ENCODE measurements at places on chromosomes 6 and 20.

GRCh38 chr6:118319894-118320649 is 228.0 kb upstream of the PLN start:
- DNase-seq = no peak

- DNase-seq = no peak
These were observed 102.8 kb downstream of the DACT2 start for GRCh38 chr6:168216751-168217191.

DNA sequence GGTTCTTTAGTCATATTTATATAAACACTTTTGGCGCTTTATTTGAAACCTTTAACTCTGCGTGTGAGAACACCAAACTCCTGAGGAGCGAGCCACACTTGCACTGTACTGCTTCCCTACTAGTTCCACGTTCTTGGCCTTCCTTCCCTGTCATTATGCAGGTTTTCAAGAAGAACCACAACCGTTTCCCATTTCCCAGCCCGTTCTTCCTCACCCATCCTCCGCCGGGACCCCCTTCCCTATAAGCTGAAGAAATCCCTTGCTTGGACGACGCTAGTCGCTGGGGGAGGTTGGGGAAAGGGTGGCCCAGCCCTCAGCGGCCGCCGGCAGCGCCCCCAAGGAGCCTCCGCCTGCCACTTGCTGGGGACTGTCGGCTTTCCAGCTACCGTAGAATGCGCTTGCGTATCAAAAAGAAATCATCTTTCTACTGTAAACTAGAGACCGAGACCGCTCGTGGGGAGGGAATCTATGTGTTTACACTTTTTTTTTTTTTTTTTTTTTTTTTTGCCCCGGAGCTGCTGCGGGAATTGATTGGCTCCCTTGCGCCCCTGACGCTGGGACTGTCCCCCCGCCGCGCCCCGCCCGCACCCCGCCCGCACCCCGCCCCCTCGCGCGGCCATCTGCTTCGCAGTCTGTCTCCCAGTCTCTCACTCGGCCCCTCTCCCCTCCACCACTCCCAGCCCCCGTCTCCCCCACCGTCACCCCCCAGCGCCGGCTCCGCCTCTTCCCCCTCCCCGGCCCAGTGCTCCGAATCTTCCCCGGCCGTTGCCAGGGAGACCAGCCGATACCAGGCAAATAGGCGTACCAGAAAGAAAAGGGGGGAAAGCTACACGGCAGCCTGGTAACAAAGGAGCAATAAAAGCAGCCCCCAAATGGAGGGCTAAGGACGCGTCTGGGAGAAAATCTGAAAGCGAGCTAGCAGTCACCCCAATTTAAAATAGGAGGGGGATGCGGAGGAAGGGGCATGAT is 2.3 kb upstream of the MARCKS start:
- DNase-seq = no peak

GRCh38 chr6:40563111-40563510 is 24.1 kb downstream of the LRFN2 start:
- DNase-seq = no peak

DNA sequence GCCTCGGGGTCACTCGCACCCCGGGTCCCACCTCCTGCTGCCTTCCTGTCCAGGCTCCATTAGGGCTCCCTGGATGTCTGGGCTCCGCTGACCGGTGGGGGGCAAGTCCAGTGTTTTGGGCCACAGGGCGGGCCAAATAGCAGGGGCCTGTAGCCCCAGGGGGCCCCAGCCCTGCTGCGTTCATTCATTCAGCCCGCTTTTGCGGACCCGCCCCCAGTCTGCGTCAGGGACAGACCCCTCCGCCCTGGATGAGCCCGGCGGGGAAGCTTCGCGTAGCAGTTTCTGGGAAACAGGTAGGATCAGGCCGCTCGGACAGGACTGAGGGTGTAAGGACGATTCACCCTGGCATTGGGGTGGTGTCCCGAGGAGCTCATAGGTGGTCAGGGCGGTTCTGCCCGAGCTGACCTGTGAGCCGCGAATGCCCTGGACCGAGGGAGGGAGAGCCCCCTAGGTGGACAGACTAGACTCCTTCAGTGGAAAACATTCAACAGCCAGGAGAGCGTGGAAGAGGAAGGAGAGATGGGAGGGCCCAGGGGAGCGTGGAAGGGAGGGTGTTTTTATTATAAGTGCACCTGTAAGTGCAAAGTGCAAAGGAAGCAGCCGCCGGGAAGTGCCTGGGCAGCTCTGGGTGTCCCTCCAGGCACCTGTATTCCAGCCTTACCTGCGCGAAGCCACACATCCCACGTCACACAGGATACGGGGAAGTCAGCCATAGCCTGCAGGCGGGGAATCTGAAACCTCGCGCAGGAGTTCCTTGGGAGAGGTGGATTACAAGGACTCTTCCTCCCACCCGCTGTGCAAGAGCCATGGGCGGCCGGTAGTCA is 662 bp downstream of the ENTPD6 start:
- no peak for DNase-seq

DNA sequence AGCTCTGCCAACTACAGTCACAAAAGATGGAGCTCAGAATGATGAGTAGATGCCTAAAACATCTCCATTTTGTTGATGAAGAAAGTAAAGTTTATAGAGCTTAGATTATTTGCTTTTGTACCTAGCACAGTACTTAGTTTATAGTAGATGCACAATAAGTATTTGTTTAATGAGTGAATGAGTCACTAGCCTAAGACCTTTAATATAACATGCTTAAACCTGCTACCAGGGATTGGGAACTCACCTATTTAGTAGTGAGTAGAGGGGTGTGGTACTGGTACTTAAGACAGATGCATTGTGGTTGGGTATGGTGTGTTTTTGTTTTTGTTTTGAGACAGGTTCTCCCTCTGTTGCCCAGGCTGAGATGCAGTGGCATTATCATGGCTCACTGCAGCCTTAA is 35.8 kb downstream of the TRIM38 start:
- DNase-seq = no peak

GRCh38 chr6:75145976-75146375 is 59.9 kb downstream of the COL12A1 start:
- no peak for DNase-seq

DNA sequence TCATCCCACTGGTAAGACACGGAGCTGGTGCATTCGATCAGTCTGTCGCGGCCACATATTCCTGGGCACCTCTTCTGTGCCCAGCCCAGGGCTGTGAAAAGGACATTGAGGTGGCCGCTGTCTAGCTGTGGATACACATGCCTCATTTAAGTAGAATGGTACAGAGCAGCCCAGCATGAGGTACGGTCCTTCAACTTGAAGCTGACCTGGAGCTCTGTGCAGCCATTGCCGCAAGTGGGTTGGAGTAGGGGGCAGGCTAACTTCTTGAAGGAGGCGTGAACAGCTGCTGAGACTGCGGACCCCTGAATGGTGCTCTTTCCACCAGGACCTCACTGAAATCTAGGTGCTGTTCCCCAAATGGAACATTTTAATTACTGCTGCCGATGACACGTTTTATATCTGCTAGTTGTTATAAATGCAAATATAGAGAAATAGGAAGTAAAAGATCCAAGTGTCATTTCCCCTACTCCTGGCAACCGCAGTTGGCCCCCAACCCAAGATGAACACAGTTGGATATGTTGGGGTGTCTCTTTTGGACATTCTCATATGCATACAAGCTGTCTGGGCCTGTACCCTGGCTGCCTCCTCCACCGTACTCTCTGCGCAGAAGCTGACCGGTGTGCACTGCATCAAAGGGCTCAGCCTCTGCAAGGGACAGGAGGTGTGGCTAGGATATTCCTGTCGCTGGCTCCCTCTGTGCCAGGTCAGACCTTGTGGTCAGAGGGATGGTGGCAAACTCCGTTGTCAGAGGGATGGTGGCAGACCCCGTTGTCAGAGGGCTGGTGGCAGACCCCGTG is 86.1 kb downstream of the CDC5L start:
- no peak for DNase-seq

DNA sequence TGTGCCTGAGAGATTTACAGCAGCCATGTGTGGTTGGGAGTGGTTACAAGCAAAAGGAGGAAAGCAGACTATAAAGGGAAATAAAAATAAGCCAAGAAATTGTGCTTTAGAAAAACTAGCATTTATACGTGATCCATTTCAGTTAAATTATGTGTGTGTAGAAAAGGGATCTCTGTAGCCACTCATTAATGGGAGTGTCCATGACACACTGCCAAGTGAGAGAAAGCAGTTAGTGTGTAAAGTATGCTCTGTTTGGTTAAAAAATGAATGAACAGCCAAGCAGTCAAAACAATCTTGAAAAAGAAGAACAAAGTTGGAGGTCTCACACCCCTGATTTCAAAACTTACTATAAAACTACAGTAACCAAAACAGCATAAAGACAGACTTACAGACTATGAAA is 67.9 kb upstream of the GGTLC1 start:
- DNase-seq = no peak

DNA sequence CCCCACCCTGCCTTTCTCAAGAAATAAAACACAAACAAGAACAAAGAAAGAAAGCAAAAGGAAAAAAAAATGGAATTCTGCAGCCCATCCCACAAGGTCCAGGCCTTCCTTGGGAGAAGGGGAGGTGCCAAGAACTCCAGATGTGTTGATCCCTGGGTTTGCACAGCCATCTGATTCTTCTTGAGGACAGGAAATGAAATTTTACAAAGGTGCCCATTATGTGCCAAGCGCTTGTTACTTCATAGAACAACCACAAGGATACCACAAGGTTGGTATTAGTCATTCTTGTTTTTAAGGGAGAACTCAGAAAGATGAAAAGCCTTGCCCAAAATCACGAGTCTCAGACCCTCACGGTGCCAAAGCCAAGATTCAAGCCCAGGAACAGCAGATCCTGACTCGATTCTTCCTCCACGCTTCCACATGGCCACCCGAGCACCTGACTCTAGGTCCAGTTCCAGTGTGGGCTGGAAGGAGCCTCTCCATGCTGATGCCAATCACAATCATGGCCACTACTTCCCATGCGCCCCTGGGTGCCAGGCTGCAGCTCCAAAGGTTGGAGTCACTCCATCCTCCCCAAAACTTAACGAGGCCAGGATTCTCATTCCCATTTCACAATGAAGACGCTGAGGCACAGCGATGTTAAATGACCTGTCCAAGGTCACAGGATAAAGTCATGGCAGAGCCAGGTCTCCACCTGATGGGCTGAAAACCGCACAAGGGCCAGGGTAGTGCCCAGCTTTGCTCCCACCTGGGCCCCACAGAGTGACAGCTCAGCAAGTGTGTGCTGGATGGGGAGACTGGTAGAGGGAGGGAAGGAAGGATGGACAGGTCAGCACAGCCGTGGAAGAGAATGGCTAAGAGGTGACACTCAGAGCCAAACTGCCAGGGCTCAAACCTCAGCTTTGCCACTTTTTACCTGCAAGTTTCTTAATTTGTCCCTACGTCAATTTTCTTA is 66.7 kb upstream of the TOP1 start:
- DNase-seq = peak; percentile 64

GRCh38 chr6:137036566-137037300 is 8.0 kb downstream of the IL20RA start:
- DNase-seq = no peak

- DNase-seq = no peak
These were observed 312.3 kb upstream of the SUPT3H start for GRCh38 chr6:45689926-45690615.

DNA sequence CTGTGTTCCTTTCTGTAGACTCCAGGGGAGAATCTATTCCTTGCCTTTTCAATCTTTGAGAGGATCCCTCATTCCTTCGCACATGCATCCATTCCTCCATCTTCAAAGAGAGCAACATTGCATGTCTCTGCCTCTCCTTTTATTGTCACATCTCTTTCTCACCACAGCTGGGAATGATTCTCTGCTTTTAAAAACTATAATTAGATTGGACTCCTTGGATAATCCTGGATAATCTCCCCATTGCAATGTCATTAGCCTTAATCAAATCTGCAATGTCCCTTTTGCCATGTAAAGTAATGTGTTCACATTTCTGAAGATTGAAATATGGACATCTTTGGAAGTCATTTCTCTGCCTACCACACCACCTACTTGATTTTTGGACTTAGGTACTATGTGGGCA is 750.1 kb downstream of the COL12A1 start:
- no peak for DNase-seq

- DNase-seq = no peak
These were observed 1.4 kb downstream of the GLO1 start for GRCh38 chr6:38701551-38701950.

GRCh38 chr20:51631953-51632352 is 89.4 kb upstream of the NFATC2 start:
- DNase-seq = no peak

DNA sequence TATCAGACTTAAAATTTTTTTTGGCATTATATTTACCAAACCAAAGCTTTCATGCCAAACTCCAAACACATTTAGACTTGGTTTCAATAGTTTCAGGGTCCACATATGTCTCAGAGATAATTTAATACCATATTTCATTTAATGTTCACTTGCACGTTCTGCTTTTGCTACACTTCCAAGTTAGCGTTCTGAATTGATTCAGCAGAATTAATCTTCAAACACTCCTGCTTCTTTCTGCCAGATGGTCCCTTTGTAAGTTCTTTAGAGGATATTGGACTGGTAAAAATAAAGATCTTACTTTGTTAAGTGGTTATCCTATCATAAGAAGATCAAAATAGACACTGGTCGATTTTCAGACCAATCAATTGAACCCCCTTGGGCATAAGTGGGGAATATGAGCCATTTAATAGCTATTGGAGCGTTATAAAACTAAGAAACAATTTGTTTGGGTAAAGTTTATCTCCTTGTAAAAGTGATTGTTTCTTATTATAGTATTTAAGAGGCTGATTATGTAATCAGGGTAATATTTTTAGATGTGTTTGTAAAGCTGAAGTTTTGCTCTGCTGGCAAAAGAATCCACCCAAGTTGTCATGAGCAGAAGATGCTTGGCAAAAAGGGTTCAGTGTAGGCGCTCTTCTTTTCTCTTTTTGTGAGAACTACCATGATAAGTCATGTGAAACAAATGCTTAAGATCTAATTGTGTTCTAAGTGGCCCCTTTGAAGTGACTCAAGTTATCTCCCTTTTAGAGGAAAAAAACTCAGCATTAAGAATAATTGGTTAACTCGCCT is 92.2 kb downstream of the MCHR2 start:
- no peak for DNase-seq

GRCh38 chr6:11260249-11261038 is 28.0 kb upstream of the NEDD9 start:
- DNase-seq = no peak

GRCh38 chr6:131029626-131030297 is 33.3 kb downstream of the EPB41L2 start:
- no peak for DNase-seq

- DNase-seq = no peak
These were observed 40.0 kb upstream of the APCDD1L start for GRCh38 chr20:58555078-58555765.

GRCh38 chr6:49826743-49827406 is 39.5 kb downstream of the CRISP1 start:
- no peak for DNase-seq

All from T-helper 1 cell (primary cell).